Activated CD4-positive, alpha-beta memory T cell treated with anti-CD3 and anti-CD28 coated beads for 36 hours (primary cell): ENCODE measurements at places on chromosomes 4 and X.

DNA sequence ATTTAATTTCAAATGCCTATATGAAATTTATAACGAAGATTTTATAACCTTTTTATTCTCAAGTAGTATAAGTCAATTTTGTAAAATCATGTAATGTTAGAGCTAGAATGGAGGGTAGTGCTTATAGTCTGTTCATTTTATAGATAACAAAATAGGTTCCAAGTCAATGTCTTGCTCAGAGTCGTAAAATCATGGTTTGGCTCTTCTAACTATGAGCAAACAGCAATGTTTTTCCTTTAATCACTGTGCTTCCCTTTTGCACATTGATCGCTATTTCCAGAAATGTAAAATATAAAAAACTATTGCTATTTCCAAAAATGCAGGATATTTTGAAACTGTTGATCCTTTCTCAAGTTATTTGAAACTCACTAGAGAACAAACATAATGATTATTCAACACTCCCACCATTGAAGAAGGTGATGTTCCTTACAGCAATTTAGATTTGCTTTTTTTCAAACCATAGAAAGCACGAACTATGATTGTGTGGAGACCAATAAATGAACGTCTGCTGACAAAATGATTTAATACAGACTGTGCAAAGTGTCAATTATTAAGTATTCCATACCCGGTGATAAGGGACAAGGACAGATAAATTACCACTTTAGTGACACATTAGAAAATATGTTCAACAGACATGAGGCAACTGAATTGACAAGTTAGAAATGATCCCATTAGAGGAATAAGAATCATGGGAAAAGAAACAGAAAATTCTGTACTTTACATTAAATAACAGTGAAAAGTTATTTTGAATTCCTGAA is 412.1 kb upstream of the TECRL start:
- no peak for DNase-seq

DNA sequence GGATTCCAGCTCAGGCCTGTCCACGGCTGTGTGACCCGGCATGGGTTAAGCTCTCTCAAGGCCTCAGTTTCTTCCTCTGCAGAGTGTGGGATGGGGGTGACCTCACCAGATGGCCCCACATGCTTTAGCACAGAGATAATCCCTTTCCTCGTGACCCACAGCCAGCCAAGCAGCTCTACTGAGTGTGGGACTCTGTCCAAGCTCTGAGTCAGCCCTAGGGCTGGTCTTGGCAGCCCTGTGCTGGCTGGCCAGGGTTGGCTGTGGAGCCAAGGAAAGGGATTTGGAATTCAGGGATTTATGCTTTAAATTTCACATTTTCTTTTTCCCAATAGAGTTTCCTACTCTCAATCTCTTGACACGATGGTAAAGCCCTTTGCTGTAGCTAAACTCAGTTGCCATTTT is 19.7 kb upstream of the SPON2 start:
- peak; percentile 5 for DNase-seq

- peak; percentile 73 for DNase-seq
Observed at GRCh38 chr4:40916880-40917279, 167.1 kb downstream of the NSUN7 start.

GRCh38 chrX:39903937-39904336 is 193.8 kb downstream of the BCOR start:
- peak; percentile 61 for DNase-seq

DNA sequence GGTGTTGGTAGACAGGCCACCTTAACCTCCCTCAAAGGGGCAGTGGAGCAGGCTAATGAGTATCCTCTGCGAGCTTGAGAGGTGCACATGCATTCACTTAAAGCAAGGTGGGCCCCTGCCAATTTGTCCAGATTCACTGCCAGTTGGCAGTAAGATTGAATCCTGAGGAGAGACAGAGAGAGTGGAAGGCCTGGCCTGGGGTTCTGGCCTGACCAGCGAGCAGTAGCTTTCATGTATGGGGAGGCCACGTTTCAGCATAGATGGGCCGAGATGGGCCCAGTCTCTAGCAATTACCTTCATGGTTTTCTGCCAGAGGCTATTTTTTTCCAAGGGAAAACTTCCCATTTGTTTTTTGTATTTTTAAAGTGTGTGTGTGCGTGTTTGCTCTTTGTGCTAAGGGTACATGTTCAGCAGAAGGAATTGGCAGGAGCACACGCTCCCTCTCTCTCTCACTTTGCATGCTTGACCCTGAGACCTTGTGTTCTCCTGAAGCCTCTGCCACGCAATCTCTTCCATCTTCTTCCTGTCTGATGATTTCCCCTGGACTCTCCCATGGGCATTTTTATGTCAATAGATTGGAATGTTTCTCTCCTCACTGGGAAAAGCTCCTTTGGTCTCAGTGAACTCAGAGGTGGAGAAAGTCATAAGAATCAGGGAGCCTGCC is 215.8 kb upstream of the SFRP2 start:
- DNase-seq = no peak

GRCh38 chr4:125266901-125267604 is 47.7 kb upstream of the FAT4 start:
- no peak for DNase-seq

GRCh38 chr4:123083646-123084045 is 161.2 kb upstream of the NUDT6 start:
- no peak for DNase-seq

GRCh38 chr4:164701665-164702064 is 52.3 kb upstream of the SMIM31 start:
- no peak for DNase-seq
